Cardiac muscle cell (in vitro differentiated cells and primary cell): ENCODE measurements at places on chromosomes 2 and 18.

GRCh38 chr2:224202281-224202865, 163.3 kb upstream of the SERPINE2 start:
- no peak for DNase-seq

DNA sequence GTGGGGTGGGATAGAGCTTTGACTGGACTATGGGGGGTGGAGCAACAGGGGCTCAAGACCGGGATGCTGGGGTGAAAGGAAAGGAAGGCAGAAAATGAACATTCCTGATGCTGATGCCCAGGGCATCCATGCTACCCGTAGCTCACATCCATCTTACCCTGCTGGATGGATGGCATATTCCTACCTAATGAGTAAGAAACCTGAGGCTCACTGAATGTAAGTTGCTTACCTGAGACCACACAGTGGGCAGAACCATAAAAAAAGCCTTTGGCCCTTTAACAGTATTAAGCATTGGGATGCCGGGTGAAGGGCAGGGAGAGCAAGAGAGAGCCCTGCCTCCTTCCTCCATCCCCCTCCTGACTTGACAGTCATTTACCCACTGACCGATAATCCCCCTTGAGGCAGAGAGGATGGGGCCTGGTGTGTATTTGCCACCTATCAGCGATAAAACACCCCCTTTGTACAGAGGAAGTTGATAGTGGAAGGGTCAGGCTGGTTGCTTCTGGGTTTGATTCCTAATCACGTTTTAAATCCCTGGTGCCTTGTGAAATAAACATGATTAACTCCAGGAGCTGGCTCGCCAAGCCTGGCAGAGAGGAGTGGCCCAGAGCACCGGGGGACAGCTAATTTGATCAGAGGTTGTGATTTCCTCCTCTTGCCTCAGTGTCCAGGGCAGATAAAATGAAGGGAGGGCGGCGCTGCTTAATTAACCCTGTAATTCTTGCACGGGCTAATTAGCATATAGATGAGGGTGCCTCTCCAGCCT, 105.9 kb upstream of the HS6ST1 start:
- no peak for DNase-seq

- no peak for DNase-seq
These were observed 132.3 kb upstream of the PGAP1 start for GRCh38 chr2:197058777-197059300.

DNA sequence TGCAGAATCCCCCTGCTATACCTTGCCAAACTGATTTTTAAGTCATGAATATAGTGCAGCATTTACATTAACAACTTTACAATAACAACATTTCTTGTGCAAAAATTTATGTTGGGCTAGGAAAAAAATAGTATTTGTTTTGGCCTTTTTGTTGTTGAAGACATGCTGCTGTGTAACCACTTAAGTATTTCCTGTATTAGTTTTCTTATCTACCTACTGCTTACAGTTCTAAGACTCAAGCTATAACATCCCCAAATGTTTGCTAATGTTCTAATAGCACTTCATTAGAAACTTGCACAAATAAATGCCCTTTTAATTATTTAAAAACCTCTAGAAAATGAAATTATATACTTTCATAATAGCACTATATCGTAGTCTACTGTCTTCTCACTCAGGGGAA, 154.3 kb upstream of the DOCK10 start:
- no peak for DNase-seq

GRCh38 chr2:11492720-11493119, 26.8 kb upstream of the E2F6 start:
- DNase-seq, result no peak

DNA sequence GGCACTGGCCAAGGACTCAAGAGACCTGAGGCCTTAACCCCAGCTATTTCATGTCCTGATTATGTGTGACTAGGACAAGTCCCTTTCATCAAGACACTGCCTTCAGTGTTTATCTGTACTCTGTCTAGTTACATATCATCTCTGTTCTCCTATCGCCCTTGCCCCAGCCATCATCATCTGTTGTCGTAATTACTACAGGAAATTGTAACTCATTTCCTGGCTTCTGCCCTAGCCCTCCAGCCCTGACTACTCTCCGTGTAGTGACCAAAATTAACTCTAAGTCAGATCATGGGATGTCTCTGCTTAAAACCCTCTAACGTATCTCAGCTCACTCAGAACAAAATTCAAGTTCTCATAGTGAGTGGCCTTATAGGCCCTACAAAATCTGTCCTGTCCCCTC, 49.3 kb upstream of the LAPTM4A start:
- DNase-seq, result no peak
